ENCODE measurements at places on chromosomes 13 and 19. TPM values are rescaled to one million over a fixed set of nuclear protein-coding genes. Genes with fewer than 3 reads are reported as not detected.
A peak's percentile ranks its signal among the peaks of the same experiment; 100 is the strongest.

The GZMM gene
- 2.9 TPM for total RNA-seq

The ZNF69 gene
- 12.2 TPM for total RNA-seq

The RNF113B gene
- total RNA-seq: not detected

The KASH5 gene
- total RNA-seq: 2.2 TPM

The KLF5 gene
- total RNA-seq: 53.7 TPM

The SETDB2 gene
- 18.1 TPM for total RNA-seq

DNA sequence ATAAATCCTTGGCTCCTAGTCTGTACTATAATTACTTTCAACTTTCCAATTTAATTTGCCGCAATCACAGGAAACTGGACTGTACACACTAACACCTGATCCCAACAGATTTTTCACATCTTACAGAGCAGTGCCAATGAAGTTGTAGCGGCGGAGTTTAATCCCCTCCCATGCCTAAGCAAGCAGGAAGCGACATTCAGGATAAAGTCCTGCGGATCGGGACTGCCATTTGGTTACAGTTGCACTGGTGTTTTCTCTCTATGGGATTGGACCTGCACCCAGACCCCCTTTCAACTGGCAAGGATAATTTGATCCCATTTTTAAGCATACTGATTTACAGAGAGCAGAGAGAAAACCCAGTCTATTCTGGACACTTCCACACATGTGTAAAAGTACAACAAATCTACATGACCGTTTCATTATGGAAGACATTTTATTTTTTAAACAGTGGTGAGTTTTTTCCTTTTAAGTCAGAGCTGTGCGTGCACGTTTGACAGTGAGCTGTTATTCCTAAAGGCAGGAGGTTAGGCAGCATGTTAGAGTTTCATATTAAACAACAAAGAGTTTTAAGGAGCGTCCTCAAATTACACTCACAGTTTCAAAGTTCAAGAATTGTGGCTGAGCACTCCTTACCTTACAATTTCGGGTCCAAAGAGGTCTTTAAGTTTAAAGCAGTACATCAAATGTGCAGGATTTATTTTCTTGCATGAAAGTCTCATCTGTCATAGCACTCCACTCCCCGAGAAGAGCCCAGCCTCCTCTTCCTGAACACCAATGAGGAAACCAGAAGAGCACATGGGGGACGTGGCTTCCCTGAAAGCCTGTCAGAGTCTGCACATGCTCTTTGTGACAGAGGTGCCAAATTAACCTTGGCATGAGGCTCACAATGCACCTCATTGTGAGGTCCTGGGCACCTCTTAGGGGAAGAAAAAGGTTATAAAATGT lies 141.6 kb upstream of the RFC3 start:
- H3K4me1 ChIP-seq: peaks cover 17% of the 10 kb centered on the region
- no peaks in the 10 kb centered on the region for H3K27me3 ChIP-seq
- H3K27ac ChIP-seq: peak overlapping the region; percentile 17
- DNase-seq: no peak

DNA sequence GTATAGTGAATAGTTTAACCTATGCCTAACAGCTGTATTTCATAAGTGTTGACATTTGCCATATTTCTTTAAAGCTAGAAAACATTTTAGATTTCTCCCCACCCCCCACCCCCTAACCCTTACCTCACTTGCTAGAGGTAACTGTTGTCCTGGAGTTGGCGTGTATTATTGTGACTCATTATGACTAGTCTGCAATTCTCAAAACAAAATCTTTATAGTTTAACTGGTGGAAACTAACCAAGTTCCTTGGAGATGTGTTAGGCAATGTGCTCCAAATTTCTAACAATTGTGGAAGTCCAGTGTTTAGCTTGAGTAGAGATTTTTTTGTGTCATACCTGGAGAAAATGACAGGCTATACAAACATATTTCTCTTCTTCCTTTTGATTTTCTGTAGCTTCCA lies 38.0 kb downstream of the KCTD4 start:
- H3K4me1 ChIP-seq: no peaks in the 10 kb centered on the region
- DNase-seq: no peak
- no peak overlapping the region for H3K4me3 ChIP-seq
- no peaks in the 10 kb centered on the region for H3K27me3 ChIP-seq
- no peak overlapping the region for H3K27ac ChIP-seq

GRCh38 chr13:109145631-109146030 lies 516.2 kb downstream of the MYO16 start:
- no peak for DNase-seq
- H3K4me1 ChIP-seq: no peaks in the 10 kb centered on the region
- no peak overlapping the region for H3K27ac ChIP-seq
- H3K27me3 ChIP-seq: peaks cover 14% of the 10 kb centered on the region

GRCh38 chr19:48615231-48616040 lies 560 bp upstream of the FAM83E start:
- H3K27me3 ChIP-seq: no peaks in the 10 kb centered on the region
- H3K27ac ChIP-seq: peak overlapping the region; percentile 65
- DNase-seq: no peak
- peaks cover 30% of the 10 kb centered on the region for H3K36me3 ChIP-seq

GRCh38 chr19:16588824-16589577 lies 16.8 kb upstream of the SLC35E1 start:
- H3K36me3 ChIP-seq: no peaks in the 10 kb centered on the region
- no peak overlapping the region for H3K4me3 ChIP-seq
- no peak for DNase-seq
- H3K27me3 ChIP-seq: no peaks in the 10 kb centered on the region
- peaks cover 81% of the 10 kb centered on the region for H3K4me1 ChIP-seq

DNA sequence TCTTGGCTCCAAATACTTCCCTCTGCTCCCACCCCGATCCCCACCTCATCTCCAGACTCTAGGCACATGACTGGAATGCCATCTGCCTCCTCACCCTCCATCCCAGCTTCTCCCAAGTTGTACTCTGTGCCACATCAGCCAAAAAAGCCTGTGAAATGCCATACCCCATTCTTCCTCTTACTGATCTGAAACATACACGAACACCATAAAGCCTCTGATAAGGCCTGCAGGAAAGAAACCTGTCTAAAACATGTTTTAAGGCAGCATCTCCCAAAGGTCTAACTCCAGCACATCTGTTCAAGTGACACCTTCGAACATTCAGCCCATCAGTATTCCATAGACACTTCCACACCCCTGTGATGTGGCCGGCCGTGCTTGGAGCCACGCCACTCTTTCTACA lies 5.6 kb downstream of the GRIK5 start:
- peaks cover 40% of the 10 kb centered on the region for H3K27me3 ChIP-seq
- H3K4me3 ChIP-seq: no peak overlapping the region

GRCh38 chr13:44417446-44417845 lies 43.8 kb downstream of the SERP2 start:
- DNase-seq: no peak
- H3K36me3 ChIP-seq: no peaks in the 10 kb centered on the region
- H3K4me1 ChIP-seq: no peaks in the 10 kb centered on the region
- no peaks in the 10 kb centered on the region for H3K27me3 ChIP-seq
- H3K4me3 ChIP-seq: no peak overlapping the region
- H3K27ac ChIP-seq: no peak overlapping the region

- no peak overlapping the region for H3K27ac ChIP-seq
- H3K36me3 ChIP-seq: no peaks in the 10 kb centered on the region
- H3K4me3 ChIP-seq: no peak overlapping the region
- H3K4me1 ChIP-seq: no peaks in the 10 kb centered on the region
- no peaks in the 10 kb centered on the region for H3K27me3 ChIP-seq
- DNase-seq: no peak
Measured at GRCh38 chr13:95260031-95260525, 41.2 kb downstream of the ABCC4 start.

DNA sequence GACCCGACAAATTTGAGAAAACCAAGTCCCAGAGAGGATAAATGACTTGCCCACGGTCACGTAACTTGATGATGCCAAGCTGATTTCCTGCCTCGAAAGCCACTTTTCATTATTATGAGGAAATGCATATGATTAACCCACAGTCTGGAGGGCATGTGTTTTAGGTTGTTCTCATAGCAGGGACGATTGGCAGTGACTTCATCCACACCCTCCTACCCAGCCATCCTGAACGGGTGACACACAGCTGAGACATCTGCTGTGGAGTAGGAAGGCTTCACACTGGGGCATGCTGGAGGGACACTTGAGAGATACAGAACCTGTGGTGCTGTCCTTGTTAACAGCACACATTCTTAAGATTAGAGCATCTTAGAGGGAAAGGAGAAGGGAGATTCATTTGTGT lies 65.4 kb upstream of the WDFY2 start:
- no peak for DNase-seq
- no peaks in the 10 kb centered on the region for H3K36me3 ChIP-seq
- H3K27me3 ChIP-seq: no peaks in the 10 kb centered on the region
- H3K4me1 ChIP-seq: peaks cover 9% of the 10 kb centered on the region

DNA sequence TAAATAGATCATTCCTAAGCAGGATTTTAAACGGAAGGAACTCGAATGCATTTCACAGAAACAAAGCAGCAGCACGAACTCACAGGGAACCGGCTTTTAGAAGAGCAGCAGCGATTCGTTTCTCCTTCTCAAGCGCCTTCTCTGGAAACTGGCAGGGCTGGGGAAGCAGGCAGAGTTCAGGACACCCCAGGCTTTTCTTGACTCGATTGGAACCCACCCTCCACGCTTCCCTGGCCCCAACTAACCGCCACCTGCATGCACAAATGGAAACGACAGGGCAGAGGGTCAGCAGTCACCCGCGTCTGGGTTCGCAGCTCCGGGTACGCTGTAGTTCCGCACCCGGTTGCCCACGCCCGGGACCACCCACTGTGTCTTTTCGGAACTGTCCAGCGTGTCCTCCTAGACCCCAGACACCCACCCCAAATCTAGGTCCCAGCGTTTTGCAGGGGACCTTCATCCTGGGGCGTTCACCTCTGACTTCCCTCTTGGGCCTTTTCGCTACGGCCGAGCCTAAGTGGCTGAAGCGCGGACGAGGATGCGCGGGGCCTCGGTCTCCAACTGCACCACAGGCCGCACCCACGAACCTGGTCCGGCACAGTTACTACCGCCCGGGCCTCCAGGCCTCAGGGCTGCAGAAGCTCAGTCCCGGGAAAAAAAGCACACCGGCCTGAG lies 500 bp downstream of the ZFP30 start:
- peak overlapping the region; percentile 83 for H3K27ac ChIP-seq
- peak; percentile 77 for DNase-seq
- peaks cover 20% of the 10 kb centered on the region for H3K4me1 ChIP-seq

- H3K36me3 ChIP-seq: no peaks in the 10 kb centered on the region
- no peak for DNase-seq
- H3K27ac ChIP-seq: no peak overlapping the region
- H3K27me3 ChIP-seq: no peaks in the 10 kb centered on the region
- no peaks in the 10 kb centered on the region for H3K4me1 ChIP-seq
- H3K4me3 ChIP-seq: no peak overlapping the region
Measured at GRCh38 chr13:85141401-85141800, 657.8 kb downstream of the SLITRK6 start.

GRCh38 chr13:46401432-46401831 lies 14.4 kb upstream of the RUBCNL start:
- no peaks in the 10 kb centered on the region for H3K36me3 ChIP-seq
- H3K4me1 ChIP-seq: peaks cover 9% of the 10 kb centered on the region
- no peak for DNase-seq
- no peaks in the 10 kb centered on the region for H3K27me3 ChIP-seq
- H3K27ac ChIP-seq: no peak overlapping the region

GRCh38 chr19:32053376-32053775 lies 292.0 kb upstream of the ZNF507 start:
- no peak overlapping the region for H3K4me3 ChIP-seq
- no peaks in the 10 kb centered on the region for H3K4me1 ChIP-seq
- H3K27ac ChIP-seq: no peak overlapping the region

DNA sequence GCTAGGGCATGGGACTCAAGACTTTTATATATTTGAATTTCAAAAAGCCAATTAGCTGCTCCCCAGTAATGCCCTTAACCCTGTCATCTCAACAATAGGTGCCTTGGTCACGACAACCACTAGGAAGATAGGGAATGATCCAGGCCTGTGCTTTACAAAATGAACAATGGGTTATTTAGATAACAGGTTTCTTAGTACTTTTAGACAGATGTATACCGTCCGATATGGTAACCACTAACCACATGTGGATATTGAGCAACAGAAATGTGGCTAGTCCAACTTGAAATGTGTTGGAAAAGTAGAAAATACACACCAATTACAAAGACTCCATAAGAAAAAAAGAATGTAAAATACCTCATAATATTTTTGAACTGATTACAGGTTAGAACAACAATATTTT lies 201.2 kb downstream of the LHFPL6 start:
- H3K4me1 ChIP-seq: no peaks in the 10 kb centered on the region
- H3K36me3 ChIP-seq: no peaks in the 10 kb centered on the region
- H3K27me3 ChIP-seq: no peaks in the 10 kb centered on the region

GRCh38 chr13:109200556-109200955 lies 571.1 kb downstream of the MYO16 start:
- no peak overlapping the region for H3K4me3 ChIP-seq
- no peak for DNase-seq
- no peak overlapping the region for H3K27ac ChIP-seq
- H3K36me3 ChIP-seq: no peaks in the 10 kb centered on the region
- H3K27me3 ChIP-seq: no peaks in the 10 kb centered on the region
- no peaks in the 10 kb centered on the region for H3K4me1 ChIP-seq

GRCh38 chr19:38021352-38021751 lies 114.3 kb downstream of the SIPA1L3 start:
- H3K4me3 ChIP-seq: no peak overlapping the region
- no peaks in the 10 kb centered on the region for H3K27me3 ChIP-seq
- no peak for DNase-seq
- H3K27ac ChIP-seq: no peak overlapping the region

DNA sequence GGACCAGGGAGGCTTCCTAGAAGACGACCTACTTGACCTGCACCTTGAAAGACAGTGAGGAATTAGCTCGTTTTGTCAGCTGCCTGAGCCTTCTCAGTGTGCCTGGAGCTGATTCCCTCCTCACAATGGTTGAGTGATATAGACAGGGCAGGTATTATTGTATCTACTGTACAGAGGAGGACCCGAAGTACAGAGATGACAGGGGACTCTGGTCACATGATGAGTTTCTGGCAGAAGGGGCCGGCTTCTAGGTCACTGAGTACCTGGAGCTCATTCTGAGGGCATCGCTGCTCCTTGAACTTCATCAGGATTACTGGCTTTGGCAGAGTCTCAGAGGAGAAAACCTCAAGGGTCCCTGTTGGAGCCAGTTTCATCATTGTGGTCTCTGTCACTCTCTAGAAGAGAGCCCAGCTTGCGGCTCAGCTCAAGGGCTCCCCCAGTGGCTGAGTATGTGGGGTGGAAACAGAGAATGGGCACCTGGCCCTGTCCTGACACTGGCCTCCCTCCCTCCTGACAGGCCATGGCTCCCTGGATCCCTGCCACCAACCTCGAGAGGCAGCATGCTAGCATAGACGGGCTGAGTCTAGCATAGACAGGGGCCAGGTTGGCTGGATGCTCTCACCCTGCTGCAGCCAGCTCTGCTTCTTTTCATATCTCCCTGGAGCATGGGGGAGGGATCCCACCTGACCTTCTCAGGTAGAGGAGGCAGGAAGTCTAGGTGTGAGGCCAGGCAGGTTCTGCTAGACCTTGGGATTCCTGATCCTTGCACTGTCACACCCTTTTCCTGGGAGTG lies 38.7 kb downstream of the NFIX start:
- peaks cover 4% of the 10 kb centered on the region for H3K36me3 ChIP-seq
- peak; percentile 87 for DNase-seq
- H3K4me1 ChIP-seq: peaks cover 96% of the 10 kb centered on the region
- peak overlapping the region; percentile 58 for H3K27ac ChIP-seq
